T-helper 22 cell (primary cell): ENCODE measurements at places on chromosomes 3 and 15.

- no peak for DNase-seq
Measured at GRCh38 chr15:86159468-86159867, 79.8 kb downstream of the AGBL1 start.

GRCh38 chr15:68126396-68126795, 72.3 kb downstream of the PIAS1 start:
- DNase-seq = no peak

- DNase-seq = no peak
Measured at GRCh38 chr3:7733933-7734332, 767.7 kb upstream of the LMCD1 start.

DNA sequence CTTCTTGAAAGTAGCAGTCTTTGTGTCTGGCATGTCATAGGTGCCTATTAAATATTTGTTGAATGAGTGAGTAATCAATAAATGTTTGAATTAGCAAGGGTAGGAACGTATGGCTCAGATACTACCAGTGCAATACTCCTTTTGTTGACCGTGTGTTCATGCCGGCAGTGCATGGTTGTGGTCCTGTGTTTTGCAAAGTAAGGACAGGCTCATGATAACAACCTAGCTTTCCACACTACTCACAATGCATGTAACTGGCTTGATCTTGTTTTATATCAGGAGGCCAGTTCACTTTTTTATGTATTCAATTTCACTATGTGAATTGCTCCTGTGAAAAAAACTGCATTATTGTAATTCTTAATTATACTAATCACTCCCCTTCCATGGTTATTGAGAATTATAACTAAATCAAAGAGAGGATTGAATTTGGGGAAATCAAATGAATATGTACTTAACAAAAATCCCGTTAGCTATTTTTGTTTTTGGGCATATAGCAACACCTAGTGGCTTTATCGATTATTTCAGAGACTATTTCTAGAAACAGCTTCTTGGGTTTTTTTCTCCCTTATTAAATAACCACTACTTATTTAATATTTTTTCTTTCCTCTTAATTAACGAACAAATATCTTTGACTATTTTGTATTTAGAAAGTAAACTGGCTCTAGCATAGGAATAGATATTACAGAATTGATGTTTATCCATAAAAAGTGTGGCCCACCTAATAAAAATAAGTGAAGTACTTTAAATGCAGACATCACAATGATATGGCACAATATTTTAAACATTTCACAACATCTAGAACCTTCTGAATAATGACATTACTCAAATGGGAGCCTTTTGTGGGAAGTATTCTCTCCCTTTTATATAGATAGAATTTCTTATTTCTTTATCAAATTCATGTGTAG, 218.5 kb downstream of the BBX start:
- no peak for DNase-seq

- DNase-seq = no peak
Measured at GRCh38 chr3:98796334-98796733, 33.2 kb downstream of the ST3GAL6 start.

GRCh38 chr3:42051384-42052131, 39.6 kb upstream of the TRAK1 start:
- no peak for DNase-seq

DNA sequence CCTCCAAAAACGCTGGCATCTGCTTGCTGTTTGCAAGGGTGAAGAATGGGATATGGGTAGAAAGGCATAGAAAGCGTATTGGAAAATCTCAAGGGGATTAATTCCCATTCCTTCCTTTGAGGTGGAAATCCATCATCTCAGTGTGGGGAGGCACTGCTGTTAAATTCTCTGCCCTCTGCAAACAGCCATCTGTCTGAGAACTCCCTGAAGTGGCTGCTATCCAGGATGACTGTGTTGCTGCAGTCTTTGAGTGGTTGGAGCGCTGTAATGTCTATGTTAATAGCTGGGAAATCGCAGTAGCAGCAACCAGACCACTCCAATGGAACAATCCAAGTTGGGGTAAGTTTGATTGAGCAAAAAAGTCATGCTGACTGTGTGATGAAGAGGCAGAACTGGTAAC, 625.9 kb downstream of the NLGN1 start:
- DNase-seq = no peak

DNA sequence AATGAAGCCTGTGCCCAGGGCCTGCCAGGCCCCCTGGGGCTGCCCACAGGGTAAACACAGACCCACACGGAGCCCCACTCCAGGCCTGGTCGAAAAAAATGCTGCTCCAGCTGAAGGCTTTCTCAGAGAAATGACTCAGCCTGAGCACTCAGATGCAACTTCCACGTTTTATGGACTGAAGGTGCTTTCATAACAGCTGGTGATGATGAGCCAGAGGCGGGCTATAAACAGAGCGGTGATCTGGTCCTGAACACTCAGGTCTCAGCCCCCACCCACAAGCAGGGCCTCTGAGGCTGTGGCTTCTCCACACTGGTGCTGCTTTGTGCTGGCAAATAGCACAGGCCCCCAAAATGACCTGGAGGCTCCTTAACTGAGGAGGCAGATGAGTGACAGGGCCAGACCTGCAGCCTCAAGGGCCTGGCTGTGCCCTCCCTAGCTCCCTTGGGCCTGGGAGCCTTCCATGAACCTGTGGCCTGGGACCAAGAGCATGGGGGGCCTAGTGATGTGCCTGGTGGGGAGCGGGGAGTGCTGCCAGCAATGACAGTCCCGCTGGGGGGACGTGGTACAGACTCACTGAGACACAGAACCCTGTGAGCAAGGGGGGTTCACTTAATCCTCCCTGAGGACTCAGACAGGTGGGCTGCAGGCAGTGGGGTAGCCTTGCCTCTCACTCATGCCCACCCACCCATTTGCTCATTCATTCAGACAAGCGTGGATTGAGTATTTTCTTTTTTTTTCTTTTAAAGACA, 23.0 kb upstream of the FURIN start:
- no peak for DNase-seq

GRCh38 chr3:115986555-115987207, 363.4 kb downstream of the GAP43 start:
- DNase-seq = no peak

- no peak for DNase-seq
Measured at GRCh38 chr15:96766366-96766765, 435.9 kb downstream of the NR2F2 start.
